ENCODE measurements at places on chromosomes 1 and 21.

DNA sequence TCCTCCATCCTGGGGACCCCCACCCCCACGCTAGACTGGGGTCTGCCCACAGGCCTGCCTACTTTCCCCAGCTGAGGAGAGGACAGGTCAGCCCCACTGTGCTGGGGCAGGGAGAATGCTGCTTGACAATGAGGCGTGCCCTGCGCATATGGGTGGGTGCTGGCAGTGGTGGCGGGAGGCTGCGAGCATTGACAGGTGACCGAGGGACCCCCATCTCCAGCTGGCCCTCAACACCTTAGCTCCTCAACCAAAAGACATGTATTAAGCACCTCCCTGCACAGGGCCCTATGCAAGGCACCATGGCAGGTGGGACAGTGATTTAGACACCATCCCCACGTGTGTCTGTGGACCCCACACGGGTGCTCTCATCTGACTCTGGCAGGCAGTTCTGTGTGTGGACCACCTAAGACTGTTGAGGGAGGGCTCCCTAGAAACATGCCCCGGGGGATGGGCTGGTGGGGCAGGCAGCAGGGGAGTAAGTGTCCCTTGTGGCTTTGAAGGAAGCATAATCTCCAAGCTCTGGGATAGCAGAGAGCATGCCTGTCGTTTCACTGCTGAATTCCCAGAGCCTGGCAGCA lies 18.4 kb upstream of the ALX3 start:
- no peak for DNase-seq

GRCh38 chr1:166924823-166925541 lies 48.9 kb upstream of the TADA1 start:
- no peak for DNase-seq

- no peak for DNase-seq
These were observed 153.9 kb downstream of the GRIK3 start for GRCh38 chr1:36880155-36881067.

- DNase-seq: no peak
These were observed 139.5 kb downstream of the RGS7 start for GRCh38 chr1:241217516-241217915.

DNA sequence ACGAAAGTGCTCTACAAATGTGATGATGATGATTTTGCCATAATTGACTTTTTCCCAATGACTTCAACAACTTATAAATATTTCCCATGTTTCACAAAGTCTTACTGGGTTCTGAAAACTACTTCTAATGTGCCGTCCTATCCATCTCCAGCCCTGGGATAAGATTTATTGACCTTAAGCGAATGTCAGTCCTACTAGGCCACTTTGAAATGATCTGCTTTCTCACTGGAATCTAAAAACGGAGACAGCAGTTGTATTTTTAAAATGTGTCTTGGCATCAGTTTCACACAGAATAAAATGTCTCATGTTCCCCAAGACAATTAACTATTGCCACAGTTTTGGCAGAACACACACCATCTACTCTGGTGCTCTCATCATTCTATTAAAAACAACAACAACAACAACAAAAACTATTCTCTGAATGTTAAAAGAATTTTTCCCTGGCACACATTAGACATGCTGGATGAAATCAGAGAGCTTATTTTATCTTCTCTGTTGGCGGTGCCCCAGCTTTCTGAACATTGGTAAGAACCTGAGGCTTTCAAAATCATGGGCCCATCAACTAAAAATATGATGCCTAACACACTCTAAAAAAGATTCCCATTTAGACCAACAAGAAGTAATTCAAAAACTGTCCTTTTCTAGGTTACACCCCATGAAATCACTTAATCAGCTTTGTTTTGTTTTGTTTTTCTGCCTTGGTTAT lies 23.1 kb upstream of the DNASE2B start:
- no peak for DNase-seq

GRCh38 chr1:60916906-60917305 lies 165.5 kb upstream of the NFIA start:
- DNase-seq: no peak

GRCh38 chr1:27525296-27526272 lies 35.6 kb upstream of the WASF2 start:
- peak; percentile 30 for DNase-seq

- no peak for DNase-seq
These were observed 6.5 kb downstream of the INKA2 start for GRCh38 chr1:111732718-111733117.

- no peak for DNase-seq
These were observed 6.3 kb upstream of the KYAT3 start for GRCh38 chr1:88998716-88999115.

DNA sequence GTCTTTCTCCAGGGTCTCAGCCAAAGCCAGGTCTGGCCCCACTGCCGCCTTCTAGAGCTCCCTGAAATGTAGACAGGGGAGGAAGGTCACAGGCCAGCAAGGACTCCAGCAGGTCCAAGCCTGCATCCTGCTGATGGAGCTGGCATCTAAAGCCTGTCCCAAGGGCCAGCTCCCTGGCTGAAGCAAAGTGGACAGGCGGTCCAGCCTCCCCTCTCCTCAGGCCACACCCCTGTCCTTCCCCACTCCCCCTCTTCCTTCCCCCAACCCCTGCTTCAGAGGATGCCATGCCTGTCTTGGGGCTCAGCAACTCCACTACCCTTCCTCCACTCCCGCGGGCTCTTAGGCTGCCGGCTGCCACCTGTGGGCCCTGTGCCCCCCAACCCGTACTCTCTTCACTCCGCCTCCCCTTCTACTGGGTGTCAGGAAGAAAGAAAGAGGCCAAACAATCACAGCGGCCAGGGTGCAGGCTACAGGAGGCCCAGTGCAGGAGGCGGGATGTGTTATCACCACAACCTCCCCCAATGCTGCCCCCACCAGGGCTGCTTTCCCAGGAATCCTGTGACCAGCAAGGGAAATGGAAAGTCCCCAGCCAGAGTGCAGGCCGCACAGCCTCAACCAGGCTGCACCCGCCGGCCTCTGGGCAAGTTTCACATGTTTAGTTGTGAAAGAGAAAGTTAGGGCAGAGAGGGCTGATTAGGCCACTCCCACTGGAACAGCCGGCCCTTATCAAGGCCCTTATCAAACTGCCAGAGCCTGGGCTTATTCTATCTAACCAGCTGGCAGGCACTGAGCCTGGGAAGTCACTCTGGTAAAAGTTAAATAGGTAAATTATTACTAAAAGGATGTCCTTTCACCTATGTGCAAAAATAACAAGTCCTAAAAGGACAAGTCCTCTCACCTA lies 34.1 kb downstream of the ACOT7 start:
- DNase-seq: no peak

DNA sequence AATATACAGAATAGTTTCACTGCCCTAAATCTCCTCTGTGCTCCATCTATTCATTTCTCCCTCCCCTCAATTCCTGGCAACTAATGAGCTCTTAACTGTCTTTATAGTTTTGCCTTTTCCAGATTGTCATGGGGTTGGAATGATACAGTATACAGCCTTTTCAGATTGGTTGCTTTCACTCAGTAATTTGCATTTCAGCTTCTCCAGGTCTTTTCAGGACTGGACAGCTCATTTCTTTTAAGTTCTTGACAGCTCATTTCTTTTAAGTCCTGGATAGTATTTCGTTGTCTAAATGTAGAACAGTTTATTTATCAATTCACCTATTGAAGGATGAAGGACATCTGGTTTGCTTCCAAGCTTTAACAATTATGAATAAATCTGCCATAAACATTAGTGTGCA lies 22.6 kb downstream of the KRTAP21-3 start:
- DNase-seq: no peak

All from amygdala (tissue), 56 donors.